ENCODE measurements at places on chromosomes 3 and 15.
A peak's percentile ranks its signal among the peaks of the same experiment; 100 is the strongest.

GRCh38 chr3:68007621-68008226 lies 353.3 kb upstream of the SUCLG2 start:
- DNase-seq = no peak

GRCh38 chr15:63306492-63307073 lies 29.2 kb downstream of the APH1B start:
- no peak for DNase-seq

DNA sequence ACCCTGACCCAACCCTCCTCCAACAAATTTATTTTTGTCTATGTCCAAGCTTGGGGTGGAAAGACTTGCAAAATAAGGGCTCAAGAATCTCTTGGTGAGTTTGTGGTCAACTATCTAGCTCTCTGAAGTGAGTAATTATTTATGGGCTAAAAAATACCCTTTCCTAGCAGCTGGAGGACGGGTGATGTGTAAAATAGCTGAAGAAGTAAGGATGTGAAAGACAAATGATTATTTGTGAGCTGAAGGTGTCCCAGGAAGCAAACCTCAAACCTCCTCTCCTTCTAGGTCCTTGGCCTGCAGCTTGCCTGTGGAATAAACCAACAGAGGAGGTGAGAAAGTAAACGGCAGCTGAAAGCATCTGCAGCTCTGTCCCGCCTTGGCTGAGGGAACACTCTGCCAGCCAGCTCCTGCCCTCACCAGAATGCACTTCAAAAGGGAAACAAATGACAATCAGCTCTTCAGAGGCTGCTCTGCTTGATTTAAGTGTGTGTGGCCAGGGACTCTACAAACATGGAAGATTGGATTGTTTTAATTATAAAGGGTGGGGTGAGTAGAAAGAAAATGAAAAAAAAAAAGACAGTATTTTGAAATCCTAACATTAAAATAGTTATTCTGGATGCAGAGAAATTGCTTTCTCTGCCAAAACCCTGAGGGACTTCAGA lies 60.3 kb downstream of the TM4SF4 start:
- no peak for DNase-seq

GRCh38 chr3:196619223-196619622 lies 20.3 kb upstream of the NRROS start:
- DNase-seq = no peak

- DNase-seq = no peak
These were observed 58.4 kb downstream of the TP63 start for GRCh38 chr3:189689625-189690024.

DNA sequence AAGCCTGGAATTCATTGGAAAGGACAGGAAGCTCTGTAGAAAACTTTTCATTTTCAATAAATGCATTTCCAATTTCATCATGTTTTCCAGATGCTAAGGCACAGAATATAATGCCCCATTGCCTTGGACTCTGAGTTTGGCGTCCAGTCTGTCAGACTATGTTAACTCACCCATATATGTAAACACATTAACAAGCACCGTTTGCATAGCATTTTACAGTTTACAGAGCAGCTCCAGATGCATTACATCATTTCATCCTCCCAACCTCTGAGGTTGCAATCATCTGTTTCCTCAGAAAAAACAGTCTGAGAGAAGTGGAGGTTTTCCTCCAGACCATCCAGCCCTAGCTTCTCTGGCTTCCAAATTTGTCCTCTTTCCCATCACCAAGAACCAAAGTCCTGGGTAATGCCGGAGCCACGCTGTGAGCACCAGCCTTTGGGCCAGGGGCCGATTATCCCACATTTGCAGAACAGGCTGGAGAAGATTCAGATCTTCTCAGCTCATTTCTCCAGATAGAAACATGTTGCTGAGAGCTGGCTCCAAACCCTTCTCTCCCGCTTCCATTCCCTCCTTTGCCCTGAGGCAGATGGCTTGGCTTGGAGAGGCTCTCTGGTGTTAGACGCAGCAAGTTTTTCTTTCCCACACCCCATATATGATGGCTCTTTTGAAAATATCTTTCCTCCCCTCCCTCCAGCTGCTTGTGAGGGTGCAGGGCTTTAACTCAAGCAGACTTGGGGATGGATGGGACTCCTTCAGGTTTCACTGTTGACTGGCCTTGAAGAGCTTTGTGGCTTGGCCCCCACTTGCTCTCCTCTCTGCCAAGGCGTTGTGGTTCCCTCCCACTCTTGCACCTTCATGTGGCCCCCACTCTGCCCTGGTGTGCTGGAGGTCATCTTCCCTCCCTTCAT lies 26.0 kb downstream of the CYP19A1 start:
- DNase-seq = no peak

DNA sequence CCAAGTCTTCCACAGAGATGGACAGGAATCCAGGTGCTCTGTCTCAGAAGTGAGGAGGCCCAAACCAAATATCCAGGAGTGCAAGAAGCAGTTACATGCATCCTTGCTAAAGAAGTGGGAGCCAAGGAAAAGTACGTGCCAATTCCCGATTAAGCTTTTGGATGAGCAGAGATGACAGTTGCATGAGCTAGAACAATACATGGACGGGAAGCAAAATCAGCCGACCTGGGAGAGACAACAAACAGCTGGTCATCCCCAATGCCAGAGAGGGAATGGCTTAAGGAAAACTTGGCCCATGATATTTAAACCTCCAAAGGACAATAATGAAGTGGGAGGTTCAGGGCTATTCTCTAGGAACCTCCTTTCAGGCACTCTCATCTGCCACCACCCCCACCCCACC lies 86.0 kb upstream of the ABHD17C start:
- no peak for DNase-seq

- no peak for DNase-seq
These were observed 41.8 kb downstream of the ITGB5 start for GRCh38 chr3:124845406-124845805.

DNA sequence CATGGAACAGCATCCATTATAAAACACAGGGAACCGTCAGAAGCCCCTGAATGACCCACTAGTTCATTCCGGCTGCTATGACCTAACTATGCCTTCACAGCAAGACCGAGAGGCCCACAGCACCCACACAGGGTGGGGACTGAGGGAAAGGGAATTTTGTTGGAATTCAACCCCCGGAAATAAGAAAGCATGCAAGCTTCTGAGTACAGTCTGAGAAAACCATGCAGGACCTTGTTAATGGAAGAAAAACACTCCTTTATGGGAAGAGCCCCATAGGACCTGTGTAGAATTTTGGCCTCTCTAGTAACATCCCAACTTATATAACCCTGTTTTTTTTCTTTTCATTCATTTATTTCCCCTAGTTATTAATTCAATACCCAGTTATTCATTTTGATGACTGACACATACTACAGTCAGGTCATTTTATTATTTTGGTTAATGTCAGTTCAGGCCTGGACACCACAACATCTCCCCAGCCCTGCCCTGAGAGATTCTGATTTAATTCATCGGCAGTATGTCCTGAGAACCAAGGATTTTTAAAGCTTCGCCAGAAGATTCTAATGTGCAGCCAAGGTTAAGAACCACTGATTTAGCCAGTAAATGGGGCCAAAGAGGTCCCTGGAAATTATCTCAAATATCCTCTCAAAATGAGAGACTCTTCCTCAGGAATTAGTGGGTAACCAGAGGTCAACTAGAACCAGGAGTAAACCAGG lies 231.6 kb upstream of the GOLGA6L4 start:
- no peak for DNase-seq

GRCh38 chr15:55266547-55266946 lies 23.1 kb downstream of the RAB27A start:
- no peak for DNase-seq

DNA sequence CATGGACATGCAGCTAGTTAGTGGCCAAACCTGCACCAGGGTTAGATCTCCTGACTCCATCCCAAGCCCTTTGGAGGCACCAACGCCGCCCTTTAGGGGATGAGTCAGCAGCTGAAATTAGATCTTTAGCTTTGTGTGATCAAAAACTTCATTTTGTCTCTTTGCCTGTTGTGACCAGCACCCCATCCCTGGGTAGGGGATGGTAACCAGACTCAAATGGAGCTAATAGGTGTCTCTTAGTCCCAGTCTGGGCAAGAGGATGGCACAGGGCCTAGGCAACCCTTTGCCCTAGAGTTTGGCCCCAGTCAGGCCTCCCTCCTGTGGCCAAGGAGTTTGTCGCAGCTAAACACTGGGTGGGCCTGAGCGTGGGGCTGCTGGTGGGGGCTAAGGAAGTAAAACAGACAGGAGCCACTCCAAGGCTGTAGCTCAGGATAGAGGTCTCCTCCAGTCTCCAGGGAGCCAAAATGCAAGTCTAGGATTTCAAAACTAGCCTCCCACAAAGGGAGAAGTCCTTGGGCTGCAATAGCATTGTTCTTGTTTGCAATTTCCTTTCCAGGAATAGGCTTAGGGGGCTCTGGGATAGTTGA lies 105.1 kb downstream of the CPN2 start:
- no peak for DNase-seq

GRCh38 chr3:102174312-102174712 lies 260.5 kb upstream of the ZPLD1 start:
- no peak for DNase-seq

GRCh38 chr3:1883534-1883933 lies 215.1 kb upstream of the CNTN4 start:
- no peak for DNase-seq

- DNase-seq = no peak
These were observed 4.6 kb upstream of the HLTF start for GRCh38 chr3:149090907-149091306.

DNA sequence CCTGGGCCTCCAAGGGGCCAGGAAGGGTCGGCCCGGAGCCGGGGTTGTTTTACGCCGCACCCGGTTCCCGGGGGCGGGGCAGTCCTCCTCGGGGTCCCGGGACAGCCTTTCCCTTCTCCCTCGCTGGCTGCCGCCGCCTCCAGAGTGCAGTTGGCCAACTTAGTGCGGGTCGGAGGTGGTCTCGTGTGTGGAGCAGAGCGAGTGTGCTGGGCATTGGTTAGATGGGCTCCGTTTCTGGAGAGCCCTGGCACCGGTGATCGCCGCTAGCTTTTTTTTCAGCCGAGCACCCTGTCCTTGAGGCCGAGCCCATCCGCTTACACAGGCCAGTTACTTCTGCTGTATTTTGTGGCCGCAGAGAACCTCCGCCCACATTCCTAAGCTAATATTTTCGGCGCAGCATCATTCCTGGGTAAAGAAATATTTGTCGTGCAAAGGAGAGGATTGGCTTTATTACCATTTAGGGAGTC lies 585 bp downstream of the KIF23 start:
- DNase-seq = no peak

- no peak for DNase-seq
These were observed 6.0 kb downstream of the CTSH start for GRCh38 chr15:78938658-78939488.

- DNase-seq = no peak
These were observed 17.1 kb upstream of the RASA2 start for GRCh38 chr3:141469720-141470119.

DNA sequence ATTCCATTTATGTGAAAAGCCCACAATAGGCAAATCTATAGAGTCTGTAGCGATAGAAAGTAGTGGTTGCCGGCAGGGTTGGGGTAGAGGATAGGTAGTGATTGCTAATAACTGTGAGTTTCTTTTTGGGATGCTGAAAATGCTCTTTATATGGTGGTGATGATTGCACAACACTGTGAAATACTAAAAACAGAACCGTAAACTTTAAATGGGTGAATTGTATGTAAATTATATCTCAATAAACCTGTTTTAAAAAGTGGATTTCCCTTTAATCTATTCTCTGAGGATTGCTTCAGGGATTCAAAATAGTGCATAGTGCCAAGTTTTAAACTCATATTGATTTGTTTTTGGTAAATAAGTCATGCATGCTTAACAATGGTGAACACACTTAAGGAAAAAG lies 140.2 kb downstream of the LPP start:
- DNase-seq = no peak

DNA sequence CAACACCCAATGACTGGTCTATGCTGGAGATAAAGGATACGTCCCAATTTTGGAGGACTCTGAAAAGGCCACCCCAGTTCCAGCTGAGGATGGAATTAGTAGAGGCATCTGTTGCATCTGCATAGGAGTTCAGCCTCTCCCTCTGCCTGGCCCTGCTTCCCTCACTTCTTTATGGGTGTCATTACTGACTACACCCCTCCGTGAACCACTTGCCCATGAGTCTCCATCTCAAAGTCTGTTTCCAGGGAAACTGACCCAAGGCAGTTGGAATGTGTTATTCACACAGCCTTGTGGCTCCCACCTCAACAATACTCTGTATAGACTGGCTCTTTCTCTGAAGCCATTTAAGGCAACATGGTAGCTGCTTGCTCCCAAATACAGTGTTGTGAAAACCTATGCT lies 21.4 kb upstream of the PCOLCE2 start:
- no peak for DNase-seq

- peak; percentile 7 for DNase-seq
These were observed 45.4 kb downstream of the SSR3 start for GRCh38 chr3:156509189-156510174.
